ENCODE measurements at places on chromosomes 3 and 15. TPM values are rescaled to one million over a fixed set of nuclear protein-coding genes. Genes with fewer than 3 reads are reported as not detected.

Gene LRRK1
- total RNA-seq, result 10.6 TPM

DNA sequence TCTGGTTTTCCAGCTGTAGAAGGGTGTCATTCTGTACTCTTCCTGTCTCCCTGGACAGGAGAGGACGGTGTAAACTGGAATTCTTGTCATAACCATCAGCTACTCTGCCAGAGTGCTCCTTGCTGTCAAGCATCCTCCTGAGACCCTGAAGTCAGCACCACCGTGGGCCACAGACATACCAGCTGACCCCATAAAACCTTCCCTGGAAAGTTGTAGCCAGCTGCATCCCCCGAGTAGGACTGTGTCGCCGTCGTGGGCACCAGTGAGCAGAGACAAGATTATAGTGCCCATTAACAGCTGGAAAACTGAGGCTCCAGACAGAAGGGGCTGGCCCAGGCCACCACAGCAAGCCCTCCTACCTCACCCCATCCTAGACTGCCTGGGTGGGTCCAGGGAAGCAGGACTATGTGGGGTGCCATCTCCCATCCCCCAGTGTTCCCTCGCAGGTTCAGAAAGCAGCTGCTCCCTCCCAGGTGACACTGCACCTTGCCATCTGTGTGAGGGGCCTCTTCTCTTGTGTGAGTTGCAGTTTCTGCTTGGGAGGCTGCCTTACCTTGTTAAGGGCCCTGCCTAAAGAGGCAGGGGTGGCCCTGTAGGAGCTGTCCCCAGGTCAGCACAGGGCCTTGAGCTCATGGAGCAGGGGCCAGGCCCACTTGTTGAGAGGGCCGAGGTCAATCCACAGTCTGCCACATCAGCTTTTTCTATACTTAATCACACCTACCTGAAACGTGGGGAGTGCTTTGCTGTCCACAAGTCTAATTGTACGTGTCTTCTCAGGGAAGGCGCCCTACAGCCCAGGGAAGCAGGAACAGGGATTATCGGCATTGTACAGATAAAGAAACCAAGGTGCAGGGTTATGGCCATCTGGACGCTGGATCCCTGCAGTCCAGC lies 191.9 kb upstream of the LINGO1 start:
- no peak for DNase-seq

Gene SKOR1
- total RNA-seq, result 1.3 TPM

- DNase-seq, result no peak
These were observed 788.7 kb upstream of the DPPA4 start for GRCh38 chr3:110126065-110126464.

Data from adrenal gland (tissue), 19 donors.